ENCODE measurements at places on chromosomes 7 and 10.

DNA sequence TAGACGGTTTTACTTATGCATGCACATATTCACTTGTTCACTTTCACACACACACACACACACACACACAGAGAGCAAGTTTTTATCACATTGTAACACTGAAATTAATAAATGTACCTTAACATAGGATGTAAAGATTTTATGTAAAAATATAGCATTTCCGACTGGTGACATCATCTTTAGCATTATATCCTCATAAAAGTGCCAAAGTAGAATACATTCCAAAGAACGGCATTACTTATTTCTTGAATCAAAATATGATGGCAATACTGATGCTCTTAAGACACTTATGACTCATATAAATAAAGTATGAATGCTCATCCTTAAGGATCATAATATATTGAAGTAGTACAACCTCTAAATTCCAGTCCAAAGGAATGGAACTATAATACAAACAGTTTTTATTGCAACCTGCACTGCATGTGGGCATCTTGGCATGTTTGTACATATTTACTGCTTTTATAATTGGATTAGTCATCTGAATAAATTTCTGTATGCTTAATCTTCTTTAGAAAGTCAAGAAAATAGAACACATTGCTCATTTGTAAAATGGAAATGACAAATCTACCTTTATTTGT lies 290.0 kb upstream of the SEMA3A start:
- no peak for DNase-seq

DNA sequence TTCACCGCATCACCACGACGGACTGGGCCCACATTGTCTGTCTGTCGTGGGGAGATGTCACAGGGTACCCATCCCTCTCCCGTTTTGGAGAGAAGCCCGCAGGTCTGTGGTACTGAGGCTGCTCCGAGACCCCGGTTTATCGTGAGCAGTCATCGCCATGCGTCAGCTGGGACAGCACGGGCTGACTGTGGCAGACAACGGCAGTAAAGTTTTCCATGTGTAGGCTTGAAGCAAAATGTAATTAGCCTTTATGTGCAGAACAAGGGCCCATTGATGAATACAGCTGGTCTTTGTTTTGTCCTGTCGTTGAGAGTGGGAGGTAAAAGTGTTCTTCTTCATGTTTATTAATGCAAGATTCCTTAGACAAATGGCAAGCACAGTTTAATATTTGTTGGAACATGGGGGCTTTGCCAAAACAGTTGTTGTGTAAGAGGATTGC lies 167.4 kb upstream of the SH2B2 start:
- no peak for DNase-seq

DNA sequence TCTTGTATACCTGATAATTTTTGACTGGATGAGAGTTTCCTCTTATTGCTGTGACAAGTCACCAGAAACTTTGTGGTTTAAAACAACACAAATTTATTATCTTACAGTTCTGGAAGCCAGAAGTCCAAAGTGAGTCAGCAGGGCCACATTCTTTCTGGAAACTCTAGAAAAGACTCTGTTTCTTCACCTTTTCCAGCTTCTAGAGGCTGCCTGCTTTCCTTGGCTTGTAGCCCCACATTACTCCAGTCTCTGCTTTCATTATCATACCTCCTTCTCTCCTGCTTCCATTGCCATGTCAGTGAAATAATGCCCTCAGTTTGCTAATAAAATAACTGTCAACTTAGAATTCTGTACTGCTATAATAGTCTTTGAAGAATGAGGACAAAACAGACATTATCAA lies 65.3 kb downstream of the VCL start:
- no peak for DNase-seq

- no peak for DNase-seq
Observed at GRCh38 chr7:102155821-102156441, 130.7 kb upstream of the SH2B2 start.

- DNase-seq: no peak
Observed at GRCh38 chr7:101757879-101758278, 59.5 kb upstream of the CUX1 start.

DNA sequence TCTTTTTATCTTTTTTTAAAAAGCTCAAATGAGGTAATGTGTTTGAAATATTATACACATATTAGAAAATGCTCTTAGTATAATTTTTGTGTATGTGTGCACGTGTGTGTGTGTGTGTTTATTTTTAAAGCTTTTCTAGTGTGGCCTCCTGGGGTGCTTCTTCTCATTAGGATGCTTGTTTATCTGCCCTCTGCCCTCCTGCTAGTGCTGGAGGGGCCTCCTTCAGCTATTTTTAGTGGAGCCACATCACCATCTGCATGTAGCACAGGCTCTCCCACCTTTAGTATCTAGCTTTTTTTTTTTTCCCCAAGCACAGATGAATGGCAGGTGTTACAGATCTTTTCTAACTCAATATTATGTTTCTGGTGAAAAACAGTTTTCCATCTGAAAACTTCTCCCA lies 155.7 kb upstream of the TMEM229A start:
- no peak for DNase-seq

DNA sequence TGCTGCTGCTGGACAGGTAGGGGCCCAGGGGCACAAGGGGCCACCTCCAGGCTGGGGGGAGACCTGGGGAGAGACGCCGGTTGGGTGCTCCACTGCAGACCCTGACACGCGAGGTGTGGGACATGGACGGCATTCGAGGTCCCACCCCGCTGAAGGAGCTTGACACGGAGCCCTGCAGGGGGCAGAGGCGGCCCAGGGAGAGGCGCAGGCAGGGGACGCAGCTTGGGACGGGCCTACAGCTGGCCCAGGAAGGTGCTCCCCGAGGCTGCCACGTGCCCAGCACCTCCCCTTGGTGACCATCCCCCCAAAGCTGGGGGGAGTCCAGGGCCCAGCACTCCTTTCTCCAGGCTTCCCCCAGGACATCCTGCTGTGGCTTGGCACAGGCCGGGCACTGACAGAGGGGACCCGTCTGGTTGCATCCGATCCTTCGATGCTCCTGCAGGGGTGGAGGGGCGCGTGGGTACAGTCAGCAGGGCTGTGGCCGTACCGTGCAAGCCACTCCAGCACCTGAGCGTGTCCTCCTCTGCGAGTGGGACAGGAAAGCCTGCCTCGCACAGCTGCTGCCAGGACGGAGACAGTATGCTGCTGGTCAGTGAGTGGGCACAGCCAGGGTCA lies 174.4 kb downstream of the ELFN1 start:
- DNase-seq: no peak

DNA sequence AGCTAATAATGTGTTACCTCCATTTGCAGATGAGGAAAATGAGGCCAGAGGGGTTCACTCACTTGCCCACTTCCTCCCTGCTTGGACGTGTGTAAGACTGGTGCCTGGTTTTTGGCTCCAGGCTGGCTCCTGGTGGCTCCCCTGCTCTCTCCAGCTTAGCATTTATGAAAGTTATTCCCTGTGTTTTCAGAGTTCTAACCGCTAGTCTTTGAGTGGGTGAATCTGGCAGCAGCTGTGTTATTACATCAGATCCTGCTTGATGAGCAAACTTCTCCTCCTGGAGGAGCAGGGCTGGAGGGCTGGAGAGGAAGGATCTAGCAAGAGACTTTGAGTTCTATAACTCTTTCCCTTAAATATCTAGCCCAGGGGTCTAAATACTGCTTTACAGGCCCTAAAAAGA lies 80.9 kb upstream of the AGBL3 start:
- no peak for DNase-seq

- no peak for DNase-seq
Observed at GRCh38 chr10:48525113-48525512, 79.8 kb downstream of the ARHGAP22 start.

DNA sequence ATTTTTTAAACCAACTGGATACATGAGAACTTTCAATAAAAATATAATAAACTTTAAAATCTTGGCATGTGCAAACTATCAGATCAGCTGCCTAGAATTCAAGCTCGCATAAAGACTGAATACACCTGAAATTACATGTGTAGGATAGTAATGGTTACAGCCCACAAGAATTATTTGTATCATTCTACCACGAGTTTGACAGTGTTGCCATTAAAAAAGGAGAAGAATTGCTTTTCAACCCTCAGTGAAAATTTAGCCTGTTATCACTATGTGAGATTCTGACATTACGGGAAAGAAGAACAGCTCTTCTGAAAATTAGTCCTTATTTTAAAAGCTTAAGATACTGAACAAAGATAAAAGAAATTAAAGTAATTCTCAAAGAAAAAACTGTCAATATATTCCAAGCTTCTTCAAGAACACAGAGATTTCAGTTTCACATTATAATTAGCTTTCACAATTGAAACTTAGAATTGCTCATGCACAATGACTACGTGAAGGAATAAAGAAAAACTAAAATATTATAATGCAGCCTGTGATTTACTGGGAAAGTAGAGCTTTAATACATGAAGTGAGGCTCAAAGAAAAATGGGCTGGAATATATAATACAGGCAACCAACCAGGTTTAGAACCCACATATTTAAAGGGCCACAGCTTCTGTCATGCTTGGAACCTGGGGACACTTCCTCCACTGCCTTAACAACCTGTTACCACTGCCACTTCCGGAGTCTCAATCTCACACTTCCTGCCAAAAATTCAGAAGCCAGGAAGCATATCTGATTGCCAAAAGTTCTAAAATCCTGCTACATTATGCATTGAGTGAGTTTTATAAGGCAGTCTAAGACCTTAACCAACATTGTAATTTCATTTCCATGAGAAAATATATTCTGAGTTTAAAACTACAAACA lies 23.2 kb downstream of the TPK1 start:
- no peak for DNase-seq

DNA sequence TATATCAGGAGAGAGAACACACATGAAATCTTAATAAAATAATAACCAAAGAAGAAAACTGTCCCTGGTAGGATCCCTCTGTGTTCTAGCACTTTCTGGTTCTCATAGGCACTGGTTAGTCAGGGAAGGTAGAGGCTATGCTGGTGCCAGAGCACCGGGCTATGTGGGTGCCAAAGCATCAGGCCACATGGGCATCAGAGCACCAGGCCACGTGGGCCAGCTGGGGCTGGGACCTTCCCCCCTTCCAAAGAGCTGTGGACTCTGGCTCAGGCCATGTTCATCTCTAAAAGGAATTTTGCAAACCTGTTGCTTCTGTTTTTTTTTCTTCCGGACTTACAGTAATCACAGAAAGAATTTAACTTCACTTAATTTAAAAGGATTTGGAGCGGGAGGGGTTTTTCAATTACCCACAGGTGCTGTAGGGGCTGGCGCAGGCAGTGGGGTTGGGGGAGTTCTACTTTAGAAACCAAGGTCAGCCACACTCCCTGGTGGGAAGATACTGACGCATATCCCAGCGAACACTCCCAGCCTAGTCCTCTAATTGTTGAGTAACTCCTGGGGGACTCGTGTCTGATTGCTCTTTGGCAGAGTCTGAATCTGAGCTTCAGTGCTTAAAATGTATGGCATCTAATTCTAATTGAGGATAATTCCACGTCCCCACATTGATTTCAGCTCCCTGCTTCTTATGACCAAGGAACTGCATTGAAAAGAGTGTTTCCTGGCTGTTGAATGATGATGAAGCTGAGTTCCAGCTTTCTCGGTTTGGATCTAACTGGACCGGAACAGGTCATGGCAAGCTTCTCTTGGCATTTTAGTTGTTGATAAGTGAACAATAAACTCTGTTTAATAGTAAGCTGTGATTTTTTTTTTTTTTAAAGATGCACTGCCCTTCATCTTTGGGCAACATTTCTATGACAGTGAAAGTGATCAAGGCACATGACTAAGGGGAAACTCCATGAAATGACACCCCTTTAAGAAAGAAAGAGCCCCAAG lies 110.7 kb upstream of the FZD8 start:
- no peak for DNase-seq

DNA sequence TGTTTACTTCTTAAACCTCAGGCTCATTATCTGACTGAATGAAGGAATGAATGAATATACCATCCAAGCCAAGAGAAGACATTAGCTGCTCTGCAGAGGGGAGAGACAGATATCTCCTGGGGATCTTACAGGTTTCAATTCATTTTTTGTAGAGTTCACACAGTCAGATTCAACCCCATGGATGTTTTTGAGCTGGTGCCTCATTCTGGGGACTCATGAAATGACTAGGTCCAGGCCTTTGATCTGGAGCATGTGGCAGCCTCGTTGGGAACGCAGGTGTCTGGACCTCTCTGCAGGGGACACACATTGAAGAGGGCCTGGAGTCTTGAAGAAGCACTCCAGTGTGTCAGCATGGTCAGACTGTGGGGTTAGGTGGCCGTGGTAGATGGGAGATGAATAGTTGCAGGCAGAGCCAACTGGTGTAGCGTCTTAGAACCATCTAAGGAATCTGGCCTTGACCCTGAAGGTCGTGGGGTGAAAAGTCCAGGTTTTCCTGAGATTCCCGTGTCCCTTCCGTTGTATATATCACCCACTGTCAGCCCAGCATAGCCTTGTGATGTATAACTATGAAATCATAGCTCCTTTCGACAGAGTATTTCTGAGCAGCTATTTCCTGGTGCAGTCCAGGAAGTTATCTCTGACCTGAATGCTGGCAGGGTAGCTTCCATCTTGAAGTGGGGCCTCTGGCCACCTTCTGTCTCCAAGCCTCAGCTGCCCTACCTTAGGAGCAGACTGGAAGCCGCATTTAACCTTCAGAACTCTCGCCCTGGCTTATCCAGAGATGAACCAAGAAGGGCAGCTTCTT lies 22.3 kb downstream of the BTBD16 start:
- no peak for DNase-seq

DNA sequence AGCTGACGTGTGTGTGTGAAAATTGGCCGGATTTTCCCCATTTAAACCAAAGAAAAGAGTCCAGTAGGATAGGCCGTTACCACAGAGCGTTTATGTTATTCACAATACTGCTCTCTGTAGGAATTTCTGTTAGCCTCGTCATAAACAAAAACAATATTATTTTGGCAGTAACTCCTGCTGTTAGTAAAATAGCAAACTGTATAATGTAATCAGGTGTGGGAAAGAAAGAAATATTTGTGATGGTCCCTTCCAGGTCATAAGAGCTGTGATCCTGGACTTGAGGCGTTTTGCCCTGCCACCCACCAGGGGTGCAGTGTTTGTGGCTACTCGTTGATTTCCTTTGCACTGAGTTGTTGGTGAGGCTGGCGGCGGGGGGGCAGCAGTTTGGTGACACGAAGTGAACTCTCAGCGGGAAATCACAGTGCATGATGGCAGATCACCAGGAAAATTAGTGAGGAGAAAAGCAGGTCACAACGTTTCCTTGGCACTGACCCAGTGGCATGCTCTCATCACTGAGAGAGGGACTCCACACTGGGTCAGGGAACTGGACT lies 2.8 kb downstream of the EEPD1 start:
- no peak for DNase-seq

- no peak for DNase-seq
Observed at GRCh38 chr7:49244543-49244942, 320.2 kb downstream of the CDC14C start.
